Naive thymus-derived CD8-positive, alpha-beta T cell (primary cell): ENCODE measurements at places on chromosomes 7 and 10. TPM values are rescaled to one million over a fixed set of nuclear protein-coding genes. Genes with fewer than 3 reads are reported as not detected.

DENND2A gene
- 0.10 TPM for total RNA-seq

FBXL13 gene
- 3.3 TPM for total RNA-seq

PTF1A gene
- total RNA-seq: not detected

HGF gene
- total RNA-seq: 0.23 TPM

SPDYE2 gene
- total RNA-seq: 0.41 TPM

POLR2J2 gene
- total RNA-seq: 39.5 TPM

PLA2G12B gene
- not detected for total RNA-seq

LFNG gene
- total RNA-seq: 151 TPM

OPN1SW gene
- total RNA-seq: not detected

CDHR1 gene
- 0.80 TPM for total RNA-seq

CALML3 gene
- total RNA-seq: not detected

TFPI2 gene
- total RNA-seq: not detected

CEP41 gene
- 25.3 TPM for total RNA-seq

AGBL3 gene
- total RNA-seq: 10.9 TPM

EPHA1 gene
- total RNA-seq: 44.9 TPM

FEZF1 gene
- total RNA-seq: not detected

DNA sequence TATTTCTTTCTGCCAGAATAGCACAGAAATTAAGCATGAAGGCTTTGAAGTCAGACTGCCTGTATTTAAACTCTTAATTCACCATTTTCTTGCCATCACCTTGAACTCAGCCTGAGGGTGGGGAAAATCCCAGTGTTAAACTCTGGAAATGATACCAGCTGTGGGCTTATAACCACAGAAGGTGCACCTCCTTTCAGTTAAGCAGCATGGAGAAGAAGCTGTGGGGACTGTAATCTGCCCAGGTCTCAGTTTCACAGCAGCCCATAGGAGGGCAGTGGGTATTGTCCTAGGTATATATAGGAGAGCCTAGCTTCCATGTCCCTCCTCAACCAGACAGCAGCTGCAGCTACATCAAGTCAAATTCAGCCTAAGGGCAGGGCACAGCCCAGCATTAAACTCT, 241.6 kb downstream of the HPSE2 start:
- DNase-seq: no peak

DNA sequence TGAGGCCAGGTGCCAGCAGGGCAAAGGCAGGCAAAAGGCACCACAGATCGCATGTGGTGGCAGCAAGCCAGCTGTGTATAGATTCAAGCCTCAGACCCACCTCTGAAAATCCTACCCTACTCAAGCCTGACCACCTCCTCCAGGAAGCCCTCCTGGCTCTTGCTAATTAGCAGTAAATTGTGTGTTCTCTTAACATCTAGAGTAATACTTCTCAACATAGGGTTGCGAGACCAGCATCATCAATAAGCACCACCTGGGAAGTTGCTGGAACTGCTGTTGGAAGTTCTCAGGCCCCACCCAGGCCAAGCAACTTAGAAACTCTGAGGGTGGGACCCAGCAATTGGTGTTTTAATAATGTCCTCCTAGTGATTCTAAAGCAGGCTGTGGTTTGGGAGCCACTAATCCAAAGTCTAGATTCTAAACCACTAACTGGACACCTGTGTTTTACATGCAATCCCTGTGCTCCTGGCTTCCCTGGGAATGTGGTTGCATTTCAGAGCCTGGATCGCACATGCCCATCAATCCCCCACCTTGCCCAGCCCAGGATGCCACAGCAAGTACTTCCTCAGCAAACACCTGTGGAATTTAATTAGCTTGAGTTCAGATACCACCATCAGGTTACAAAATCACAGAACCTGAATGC, 46.2 kb downstream of the KCNMA1 start:
- DNase-seq: no peak

DNA sequence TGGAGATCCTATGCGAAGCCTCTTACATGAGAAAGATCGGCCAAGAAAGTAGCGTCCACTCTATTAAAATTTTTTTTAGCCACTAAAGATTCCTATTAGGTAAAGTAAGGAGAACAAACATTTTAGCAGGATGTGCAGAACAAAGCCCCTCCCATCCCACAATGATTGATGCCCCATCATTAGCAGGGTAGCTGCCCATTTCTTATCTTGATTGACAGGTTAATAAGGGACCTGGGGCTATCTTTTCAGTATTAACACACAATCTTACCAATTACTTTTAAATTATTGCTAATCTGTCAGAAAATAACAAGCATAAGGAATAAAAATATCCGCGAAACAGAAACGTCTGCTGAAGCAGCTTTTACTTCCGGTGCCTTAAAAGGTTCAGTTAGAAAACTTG, 5.1 kb downstream of the FZD8 start:
- no peak for DNase-seq

DNA sequence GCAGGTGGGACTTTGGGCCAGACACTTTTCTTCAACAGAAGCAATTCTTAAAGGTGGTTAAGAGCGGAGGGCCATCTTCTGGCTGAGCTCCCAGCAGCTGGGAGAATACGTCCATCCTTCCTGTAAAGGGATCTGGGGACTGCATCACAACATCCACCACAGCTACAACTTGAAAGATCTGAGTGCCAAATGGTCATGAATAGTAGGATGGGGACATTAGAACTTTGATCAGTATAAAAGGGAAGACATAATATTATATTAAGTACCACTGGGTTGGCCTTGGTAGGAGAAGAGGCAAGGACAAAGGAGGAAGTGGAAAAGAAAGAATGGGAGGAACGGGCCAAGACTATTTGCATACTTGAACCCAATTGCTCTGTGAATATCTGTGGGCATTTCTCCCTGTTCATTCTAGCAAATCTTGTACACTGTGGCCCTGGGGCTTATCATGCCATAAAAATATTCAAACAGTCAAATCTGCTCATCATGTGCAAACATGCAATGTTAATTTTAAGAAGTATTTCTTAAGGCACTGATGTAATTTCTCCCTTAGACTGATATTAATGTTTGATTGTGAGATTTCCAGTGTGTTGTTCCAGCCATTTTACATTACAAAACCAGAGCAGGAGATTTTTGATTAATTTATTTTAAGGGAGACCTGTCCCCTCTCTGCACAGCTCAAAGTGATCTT, 65.5 kb upstream of the CREB5 start:
- DNase-seq: no peak

- DNase-seq: no peak
Observed at GRCh38 chr7:33517191-33517590, 387.8 kb downstream of the BBS9 start.

- DNase-seq: no peak
Observed at GRCh38 chr10:31864834-31865518, 63.7 kb downstream of the ARHGAP12 start.

- no peak for DNase-seq
Observed at GRCh38 chr10:35523670-35524225, 81.4 kb upstream of the GJD4 start.

- DNase-seq: no peak
Observed at GRCh38 chr10:7773845-7774801, 13.7 kb downstream of the KIN start.

DNA sequence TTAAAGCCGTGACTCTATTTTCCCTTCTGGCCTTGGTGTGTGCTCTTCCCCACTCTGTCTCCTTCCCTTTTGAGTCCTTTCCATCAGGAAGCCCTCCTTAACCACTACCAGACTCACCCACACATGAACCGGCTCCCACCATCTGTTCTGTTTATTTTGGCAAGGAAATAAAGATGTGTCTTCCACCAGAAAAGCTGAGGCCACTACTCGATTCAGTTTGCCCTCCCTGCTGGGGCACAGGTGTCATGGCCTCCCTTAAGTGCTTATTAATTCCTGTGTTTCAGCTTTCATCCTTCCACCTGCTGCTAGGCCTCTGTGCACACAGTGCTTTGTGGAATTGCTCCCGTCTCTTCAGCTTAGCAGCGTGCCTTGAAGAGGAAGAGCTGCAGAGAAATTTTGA, 16.7 kb downstream of the POR start:
- DNase-seq: no peak

DNA sequence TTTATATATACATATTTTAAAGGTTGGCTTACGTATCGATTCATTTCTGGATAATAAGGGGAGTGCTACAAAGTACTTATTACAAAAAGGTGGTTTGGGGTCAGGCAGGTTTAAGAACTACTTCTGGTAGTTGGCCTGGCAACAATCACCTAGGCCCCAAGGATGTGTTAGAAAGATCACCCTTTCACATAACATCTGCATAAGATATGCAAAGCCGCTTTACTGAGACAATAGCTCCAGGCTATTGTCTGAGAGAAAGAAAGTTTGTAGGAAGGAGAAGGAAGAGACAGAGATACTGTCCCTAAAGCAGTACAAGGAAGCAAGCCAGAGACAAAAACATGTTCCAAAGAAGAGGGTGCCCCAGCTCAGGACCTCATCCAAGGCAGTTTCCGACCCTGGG, 6.2 kb downstream of the PAXIP1 start:
- DNase-seq: no peak

- no peak for DNase-seq
Observed at GRCh38 chr10:43471935-43472720, 35.2 kb downstream of the ZNF487 start.

DNA sequence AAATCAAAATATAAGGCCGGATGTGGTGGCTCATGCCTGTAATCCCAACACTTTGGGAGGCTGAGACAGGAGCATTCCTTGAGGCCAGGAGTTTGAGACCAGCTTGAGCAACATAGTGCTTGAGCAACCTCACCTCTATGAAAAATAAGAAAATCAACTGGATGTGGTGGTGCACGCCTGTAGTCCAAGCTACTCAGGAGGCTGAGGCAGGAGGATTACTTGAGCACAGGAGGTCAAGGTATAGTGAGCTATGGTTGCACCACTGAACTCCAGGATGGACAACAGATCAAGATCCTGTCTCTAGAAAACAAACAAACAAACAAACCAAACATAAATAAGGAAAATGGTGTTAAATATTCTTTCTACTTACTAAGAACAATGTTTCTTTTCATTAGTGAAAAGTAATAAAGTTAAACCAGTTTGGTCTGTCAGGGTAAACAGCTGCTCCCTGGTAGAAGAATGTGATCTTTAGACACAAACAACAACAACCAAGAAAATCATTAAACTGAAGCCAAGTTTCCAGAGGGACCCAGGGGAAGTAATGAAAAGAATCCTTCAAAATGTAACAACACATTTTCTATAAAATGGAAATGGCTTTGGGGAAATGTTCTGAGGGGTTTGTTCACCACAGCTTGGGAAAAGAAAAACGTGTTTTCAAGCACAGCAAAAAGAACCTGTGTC, 17.5 kb upstream of the BAG3 start:
- DNase-seq: no peak

DNA sequence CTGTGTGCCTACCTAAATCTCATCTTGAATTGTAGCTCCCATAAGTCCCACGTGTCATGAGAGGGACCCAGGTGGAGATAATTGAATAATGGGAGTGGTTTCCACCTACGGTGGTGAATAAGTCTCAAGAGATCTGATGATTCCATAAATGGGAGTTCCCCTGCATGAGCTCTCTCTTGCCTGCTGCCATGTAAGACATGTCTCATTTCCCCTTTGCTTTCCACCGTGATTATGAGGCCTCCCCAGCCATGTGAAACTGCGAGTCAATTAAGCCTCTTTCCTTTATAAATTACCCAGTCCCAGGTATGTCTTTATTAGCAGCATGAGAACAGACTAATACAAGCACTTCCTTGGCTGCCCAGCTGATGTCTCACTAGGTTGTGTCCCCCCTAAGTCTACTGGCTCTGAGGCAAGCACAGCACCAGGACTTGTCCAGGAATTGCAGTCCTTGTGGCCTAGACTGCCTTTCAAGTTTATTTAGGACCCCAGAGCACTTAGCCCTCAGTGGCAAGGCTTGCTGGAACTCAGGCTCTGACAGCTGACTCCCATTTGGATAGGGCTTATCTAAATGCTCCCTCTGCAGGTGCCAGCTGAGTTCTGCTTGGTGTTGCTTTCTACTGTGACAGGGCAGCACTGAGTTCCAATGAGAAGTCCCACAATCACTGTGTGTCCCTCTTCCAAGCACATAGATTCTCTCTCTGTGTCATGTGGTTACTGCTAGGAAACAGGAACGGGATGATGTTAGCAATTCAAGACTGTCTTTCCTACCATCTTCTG, 59.0 kb upstream of the TAS2R16 start:
- DNase-seq: no peak

- DNase-seq: no peak
Observed at GRCh38 chr7:69849268-69849667, 251.0 kb downstream of the AUTS2 start.

DNA sequence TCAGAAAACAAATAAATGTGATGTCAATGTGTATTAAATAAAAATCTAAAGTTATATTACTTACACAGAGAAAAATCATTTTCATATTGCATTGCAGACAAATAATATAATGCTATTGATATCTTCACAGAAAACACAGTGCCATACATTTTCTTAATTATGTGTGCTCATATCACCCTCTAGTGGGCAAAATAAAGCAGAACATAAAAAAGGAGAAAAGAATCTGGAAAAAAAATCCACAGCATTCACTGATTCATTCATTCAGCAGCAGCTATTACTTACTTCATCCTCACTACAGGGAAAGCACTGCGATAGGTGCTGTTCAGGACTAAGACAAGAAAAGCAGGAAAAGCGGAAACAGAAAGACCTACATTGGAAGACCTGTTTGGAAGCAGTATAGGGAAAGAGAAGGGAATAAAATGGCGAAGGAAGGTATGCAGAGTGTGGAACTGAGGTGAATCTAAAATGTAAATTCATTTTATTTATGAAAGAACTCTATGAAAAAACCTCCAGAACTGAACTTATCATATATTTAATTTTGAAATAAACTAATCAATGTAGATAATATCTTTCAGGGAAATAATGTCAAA, 73.2 kb downstream of the POT1 start:
- DNase-seq: no peak

- no peak for DNase-seq
Observed at GRCh38 chr7:2614631-2615330, 17.0 kb upstream of the TTYH3 start.

DNA sequence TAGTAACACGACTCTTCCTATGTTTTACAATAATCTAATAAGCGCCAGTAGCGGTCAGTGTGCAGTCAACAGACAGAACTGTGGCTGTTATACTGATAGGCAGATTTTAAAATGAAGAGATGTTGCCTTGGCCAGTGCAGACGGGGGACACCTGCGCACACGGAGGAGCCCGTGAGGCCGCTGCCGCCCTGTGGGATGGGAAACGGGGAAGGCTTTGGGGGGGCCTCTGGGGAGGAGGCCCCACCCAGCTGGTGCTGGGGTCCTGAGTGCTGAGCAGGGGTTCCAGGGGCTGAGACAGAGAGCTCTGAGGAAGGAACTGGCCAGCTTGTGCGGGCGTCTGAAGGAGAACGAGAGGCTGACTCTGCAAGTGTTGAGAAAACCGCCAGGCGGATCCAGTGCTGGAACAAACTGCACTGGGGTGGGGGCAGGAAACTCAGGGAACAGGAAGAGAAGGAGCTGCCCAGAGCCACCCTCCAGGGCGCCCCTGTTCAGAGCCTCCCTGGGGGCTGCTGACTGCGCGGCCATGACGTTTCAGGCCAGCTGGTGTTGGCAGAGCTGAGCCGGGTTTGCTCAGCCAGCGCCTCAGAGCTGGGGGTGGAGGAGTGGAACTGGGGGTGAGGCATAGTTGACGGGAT, 426.4 kb downstream of the TCERG1L start:
- no peak for DNase-seq

GRCh38 chr10:26368463-26368862, 69.7 kb upstream of the APBB1IP start:
- DNase-seq: no peak

DNA sequence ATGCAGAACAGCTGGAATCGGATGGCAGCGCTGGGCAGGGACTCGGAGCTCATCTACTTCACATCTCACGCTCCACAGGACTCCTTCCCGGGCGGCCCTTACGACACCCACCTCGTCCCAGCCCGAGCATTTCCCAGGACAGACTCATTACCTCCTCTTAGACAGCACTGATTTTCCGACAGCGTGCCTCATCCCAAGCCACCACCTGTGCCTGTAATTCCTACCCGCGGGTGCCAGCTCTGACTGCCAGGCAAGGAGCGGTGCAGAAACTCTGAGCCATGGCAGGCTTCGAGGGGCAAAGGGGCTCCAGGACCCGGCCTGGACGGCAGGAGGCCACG, 25.6 kb downstream of the GPER1 start:
- DNase-seq: no peak
